ENCODE measurements at places on chromosomes 2 and 18.

DNA sequence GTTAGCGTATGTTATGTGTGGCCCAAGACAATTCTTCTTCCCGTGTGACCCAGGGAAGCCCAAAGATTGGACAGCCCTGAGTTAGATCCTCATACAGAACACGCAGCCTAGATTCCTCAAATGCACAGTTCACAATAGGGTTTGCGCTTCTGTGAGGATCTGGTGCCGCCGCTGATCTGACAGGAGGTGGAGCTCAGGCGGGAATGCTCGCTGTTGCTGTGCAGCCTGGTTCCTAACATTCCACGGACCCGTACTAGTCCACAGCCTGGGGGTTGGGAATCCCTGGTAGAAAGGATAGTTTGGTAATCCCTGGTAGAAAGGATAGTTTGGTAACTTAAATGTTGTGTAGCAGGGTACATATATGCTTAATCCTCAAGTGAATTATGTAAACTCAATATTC, 27.0 kb downstream of the MAPRE3 start:
- DNase-seq: no peak

GRCh38 chr2:110881908-110882307, 149.5 kb downstream of the ACOXL start:
- DNase-seq: no peak

GRCh38 chr2:68813596-68813995, 57.6 kb downstream of the BMP10 start:
- no peak for DNase-seq

- DNase-seq: no peak
Measured at GRCh38 chr18:9643549-9643948, 29.2 kb upstream of the PPP4R1 start.

DNA sequence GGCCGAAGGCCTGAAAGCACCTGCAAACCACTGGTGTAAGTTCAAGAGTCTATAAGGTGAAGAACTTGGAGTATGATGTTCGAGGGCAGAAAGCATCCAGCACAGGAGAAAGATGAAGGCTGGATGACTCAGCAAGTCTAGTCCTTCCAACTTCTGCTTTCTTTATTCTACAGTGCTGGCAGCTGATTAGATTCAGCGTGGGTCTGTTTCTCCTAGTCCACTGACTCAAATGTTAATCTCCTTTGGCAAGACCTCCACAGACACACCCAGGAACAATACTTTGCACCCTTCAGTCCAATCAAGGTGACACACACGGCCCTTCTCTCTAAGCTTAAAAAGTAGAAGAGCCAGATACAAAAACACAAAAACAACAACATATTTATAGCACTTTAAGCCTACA, 43.4 kb downstream of the NMS start:
- no peak for DNase-seq

DNA sequence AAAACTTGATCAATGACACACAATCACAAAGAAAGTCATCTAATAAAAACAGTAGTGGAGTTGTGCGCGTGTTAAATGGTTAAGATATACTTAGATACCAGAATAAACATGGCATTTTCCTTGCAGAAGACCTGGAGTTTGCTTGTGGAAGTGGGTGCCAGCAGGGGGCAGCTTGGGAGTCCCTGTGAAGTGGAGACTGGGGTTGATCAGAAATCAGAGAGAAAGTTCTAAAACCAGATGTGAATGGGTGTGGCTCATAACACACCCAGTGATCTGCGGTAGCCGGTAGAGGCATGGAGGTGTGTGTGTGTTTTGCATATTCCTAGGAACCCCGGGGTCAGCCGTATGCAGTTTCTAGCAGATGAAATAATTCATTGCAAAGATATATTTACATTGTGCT, 300.1 kb upstream of the TRIB2 start:
- peak; percentile 34 for DNase-seq

- DNase-seq: no peak
Measured at GRCh38 chr2:50515638-50516037, 516.3 kb downstream of the NRXN1 start.

DNA sequence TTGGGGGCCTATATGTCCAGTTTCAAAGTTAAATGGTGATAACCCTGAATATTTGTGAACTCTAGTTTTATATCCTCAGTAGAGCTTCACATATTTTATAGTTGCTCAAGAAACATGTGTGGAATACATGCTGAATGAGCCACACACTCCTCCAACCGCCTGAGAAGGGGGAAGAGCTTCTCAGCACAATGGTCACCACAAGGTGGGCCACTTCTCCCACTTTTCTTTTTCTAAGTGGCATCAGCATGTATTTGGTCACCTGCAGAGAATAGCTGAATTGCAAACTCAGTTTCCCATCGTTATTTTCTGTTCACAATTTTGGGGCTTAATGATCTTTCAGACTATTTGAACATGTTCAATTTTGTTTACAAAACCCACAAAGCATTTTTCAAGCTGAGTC, 340.5 kb downstream of the PARD3B start:
- no peak for DNase-seq

DNA sequence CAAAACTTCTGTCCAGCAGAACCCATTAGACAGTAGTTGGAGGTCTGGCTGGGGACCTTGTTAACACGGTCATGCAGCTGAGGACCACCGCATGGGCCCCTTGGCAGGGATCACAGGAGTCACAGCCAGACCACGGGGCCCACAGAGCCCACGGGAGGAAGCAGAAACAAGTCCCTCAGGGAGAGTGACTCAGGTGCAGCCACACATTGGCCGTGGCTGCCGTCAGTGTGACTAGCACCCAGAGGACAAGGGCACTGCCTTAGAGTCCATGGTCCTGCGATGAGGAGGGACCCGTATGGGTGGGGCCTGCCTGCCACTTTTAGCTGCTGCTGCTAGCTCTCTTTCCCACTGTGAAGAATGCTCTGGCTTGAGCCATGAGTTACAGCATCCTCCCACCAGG, 5.9 kb upstream of the RFX8 start:
- DNase-seq: no peak

GRCh38 chr2:37720533-37721200, 49.2 kb upstream of the CDC42EP3 start:
- no peak for DNase-seq

- DNase-seq: no peak
Measured at GRCh38 chr2:161662373-161662772, 38.2 kb downstream of the SLC4A10 start.

- DNase-seq: no peak
Measured at GRCh38 chr2:42191285-42192009, 22.3 kb downstream of the EML4 start.

DNA sequence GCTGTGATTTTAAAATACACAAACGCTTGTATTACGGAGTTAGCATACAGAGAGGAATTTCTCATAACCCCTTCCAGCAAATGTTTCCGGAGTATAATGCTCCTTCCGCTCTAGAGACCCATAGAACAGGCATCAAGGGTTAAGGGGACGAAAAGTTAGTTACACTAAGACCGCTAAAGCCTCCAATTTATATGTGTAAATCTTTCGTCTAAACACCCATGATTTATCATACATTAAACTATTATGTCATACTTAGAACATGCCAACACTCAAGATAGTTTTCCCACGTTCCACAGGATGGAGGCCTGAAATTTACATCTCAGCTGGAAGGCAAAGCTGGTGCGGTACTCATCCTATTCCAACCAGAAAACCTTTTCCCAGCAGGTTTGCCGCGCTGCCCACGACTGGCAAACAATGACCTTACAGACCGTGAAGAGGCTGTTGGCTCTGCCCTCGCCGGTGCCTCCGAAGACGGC, 650 bp downstream of the ORMDL1 start:
- DNase-seq: no peak

DNA sequence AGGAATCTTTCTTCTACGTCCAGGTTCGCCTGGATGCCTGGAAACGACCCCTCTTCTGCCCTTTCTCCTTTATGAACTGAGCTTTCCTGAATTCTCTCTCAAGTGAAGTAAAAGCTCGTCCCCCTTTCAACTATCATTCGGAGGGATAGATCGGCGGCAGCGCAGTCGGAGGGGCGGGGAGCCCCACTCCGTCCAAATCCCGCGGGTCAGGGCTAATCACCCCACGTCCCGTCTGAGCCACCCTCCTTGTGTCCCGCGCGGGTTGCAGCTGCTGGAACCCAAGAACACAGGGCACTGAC, 367 bp downstream of the FBXO48 start:
- DNase-seq: no peak

DNA sequence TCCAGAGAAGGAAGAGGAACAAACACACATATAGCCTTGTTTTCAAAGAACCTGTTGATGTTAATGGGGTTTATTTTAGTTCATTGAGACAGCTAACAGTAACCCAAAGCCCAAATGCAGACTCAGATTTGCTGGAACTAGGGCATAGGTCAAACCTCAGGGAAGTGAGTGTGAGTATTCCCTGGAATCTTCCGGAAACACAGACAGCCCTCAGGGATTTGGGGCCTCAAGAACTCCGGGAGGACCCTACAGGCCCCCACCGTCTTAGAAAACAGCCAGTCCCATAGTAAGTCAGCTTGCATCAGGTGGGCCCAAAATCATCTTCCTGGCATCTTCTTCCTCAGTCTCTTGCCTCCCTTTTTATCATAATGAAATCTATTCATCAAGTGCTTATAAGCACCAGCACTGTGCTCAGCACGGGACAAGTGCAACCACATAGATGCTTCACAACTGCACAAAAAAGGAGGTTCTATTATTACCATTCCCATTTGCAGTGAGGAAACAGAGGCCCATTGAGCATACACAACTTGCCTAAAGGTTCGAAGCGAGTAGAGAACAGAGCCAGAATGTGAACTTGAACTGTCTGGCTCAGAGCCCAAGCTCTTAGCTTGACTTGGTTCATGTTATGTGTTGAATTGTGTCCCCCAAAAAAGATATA, 50.2 kb upstream of the BCL11A start:
- DNase-seq: no peak

GRCh38 chr2:38215993-38216392, 140.0 kb upstream of the CYP1B1 start:
- DNase-seq: no peak

GRCh38 chr2:160347269-160347863, 146.2 kb downstream of the RBMS1 start:
- no peak for DNase-seq

- DNase-seq: no peak
Measured at GRCh38 chr2:233211548-233211895, 40.0 kb upstream of the ATG16L1 start.

GRCh38 chr2:237735798-237736197, 62.8 kb upstream of the RBM44 start:
- no peak for DNase-seq

DNA sequence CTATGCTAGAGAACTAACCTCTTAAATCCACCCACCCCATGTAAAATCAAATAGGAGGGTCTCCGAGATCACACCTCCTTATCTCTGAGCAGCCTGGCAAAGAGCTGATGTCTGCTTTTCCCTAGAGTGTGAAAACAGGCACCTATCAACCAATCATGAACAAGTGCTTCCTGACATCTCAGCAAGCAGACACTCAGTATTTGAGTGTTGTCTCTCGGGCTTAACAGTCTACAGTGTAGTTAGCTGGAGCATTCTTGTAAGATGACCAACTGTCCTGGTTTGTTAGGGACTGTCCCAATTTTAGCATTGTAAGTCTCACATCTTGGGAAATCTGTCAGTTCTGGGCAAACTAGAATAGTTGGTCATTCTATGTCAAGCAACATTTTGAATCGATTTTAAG, 26.4 kb downstream of the MARCHF4 start:
- no peak for DNase-seq

DNA sequence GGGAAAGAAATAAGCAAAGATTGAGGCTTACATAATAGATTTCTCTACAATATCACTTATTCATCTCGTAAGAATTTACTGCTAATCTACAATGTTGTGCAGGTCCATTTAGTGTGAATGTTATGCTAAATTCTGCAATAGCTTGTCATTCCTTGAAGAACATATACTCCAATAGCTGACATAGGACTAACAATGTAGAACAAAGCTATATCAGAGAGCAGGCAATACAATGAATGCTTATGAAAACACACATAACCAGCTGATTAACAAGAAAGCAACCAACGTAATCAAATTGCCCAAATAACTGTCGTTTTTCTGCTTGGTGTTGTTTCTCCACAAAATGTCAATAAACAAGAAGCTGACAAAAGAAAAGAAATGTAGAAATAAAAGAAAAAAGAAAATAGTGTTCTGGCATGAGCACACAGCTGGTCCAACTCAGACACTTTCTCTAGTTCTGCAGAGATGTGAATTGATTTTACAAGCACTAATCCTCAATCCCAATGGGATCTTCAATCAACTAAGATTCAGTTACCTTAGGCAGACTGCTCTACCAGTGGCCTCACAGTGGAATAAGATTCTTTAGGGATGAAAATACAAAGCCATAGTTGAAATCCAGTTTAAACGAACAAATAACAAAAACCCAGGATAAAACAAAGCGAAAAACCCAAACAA, 1024.7 kb upstream of the PIK3C3 start:
- no peak for DNase-seq

- no peak for DNase-seq
Measured at GRCh38 chr2:65922030-65922429, 489.6 kb upstream of the SPRED2 start.

DNA sequence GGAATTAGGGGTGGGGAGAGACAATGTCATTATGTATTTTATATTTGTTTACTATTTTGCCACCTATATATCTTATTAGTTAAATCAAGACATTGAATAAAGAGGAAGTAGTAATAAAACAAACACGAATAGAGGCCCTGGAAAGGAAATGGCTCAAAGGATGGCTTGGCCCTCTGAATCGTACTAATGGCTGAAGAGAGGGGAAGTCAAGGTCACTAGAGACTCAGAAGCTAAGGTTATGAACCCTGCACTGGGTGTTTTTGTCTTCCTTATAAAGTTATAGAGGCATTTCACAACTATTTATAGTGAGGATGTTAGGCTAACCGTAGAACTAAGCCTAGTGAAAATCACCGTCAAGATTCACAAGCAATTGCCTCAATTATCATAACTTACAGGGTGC, 685.9 kb downstream of the ARHGAP15 start:
- no peak for DNase-seq

DNA sequence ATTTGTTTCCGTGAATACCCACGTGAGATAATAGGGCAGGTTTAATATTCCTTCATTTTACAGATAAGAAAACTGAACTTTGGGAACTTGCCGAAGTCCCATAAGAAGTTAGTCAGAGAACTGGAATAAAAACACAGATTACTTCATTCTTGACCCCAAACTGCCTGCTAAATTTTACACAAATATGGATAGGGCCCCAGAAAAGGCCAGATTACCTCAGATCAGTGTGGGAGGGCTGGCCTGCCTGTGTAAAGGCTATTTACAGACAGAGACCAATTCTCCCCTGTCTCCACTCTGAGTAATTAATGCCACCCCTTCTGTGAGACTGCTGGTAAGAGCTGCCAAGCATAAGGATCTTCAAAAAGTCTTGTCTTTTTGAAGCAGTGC, 139.2 kb downstream of the MGAT5 start:
- DNase-seq: no peak

DNA sequence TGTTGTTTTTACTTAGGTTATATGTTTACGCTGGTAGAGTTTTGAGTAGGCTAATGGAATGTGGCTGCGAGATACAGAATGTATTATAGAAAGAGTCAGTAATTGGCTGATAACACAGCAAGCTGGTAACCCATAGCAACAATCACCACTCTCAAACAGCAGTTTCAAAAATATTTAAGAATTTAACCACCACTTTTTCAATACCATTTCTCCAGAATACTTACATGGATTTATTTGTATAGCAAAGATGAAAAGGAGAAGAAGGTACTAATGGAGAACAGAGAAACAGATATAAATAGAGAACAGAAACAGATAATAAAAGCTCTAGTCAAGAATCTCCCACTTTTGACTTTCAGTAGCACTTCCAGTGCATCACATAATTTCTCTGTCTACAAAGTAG, 188.3 kb upstream of the SLC39A10 start:
- no peak for DNase-seq

- no peak for DNase-seq
Measured at GRCh38 chr2:100214265-100214971, 72.0 kb upstream of the AFF3 start.

Measured in stimulated activated CD4-positive, alpha-beta T cell treated with anti-CD3 and anti-CD28 coated beads, Interleukin-12 subunit alpha, Interleukin-12 subunit beta, amount 100 ng/mL, for 4 hours (primary cell).